ENCODE measurements at places on chromosomes 1 and 21.

DNA sequence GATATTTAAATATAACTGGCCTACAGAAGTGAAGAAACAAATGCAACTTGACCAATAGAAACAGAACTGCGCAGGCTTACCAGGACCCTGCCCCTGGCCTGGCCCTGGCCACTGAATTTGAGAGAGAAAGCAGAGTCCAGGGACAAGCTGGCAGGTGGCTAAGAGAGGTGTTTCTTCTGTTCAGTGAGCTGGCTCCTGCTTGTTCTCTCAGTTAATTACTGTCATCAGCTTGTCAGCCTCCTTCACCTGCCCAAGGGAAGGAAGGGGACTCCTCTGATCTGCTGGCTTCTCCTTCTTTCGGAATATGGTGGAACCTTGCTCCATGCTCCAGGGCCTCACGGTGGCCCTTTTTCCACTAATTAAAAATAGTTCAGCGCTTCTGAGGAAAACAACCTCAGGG is 388.4 kb downstream of the DISC1 start:
- no peak for DNase-seq

GRCh38 chr1:177833631-177834030 is 136.2 kb downstream of the SEC16B start:
- no peak for DNase-seq

DNA sequence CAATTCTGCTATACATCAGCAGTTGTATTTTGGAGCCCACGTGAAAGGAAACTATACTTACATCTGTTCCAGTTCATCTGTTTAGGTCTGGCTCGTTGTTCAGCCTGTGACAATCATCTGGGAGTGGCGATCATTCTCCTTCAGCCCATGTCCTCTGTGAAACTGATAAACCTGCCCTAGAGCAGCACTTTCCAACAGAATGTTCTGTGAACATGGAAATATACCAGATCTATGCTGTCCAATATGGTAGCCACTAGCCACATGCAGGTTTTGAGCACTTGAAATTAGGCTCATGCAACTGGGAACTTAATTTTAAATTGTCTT is 24.5 kb upstream of the COQ8A start:
- DNase-seq: no peak

DNA sequence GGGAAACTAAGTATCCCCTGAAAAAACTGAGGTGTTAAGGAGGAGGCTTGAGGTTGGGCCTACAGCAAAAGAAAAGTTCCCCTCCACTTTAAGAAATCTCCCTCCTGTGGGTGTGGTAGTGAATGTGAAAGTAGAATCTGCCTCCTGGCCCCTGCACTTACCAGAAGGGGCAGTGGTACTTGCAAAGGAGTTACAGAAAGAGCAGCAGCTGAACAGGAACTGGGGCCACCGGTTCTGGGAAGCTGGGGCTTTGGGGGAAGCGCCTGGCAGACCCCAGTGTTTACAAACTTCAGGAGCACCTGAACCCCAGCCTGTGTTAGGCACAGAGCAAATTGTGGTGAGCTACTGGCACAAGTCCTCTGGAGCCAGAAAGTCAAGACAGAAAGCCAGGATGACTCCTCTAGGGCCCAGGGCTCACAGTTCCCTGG is 250.2 kb upstream of the FGGY start:
- DNase-seq: peak; percentile 33

DNA sequence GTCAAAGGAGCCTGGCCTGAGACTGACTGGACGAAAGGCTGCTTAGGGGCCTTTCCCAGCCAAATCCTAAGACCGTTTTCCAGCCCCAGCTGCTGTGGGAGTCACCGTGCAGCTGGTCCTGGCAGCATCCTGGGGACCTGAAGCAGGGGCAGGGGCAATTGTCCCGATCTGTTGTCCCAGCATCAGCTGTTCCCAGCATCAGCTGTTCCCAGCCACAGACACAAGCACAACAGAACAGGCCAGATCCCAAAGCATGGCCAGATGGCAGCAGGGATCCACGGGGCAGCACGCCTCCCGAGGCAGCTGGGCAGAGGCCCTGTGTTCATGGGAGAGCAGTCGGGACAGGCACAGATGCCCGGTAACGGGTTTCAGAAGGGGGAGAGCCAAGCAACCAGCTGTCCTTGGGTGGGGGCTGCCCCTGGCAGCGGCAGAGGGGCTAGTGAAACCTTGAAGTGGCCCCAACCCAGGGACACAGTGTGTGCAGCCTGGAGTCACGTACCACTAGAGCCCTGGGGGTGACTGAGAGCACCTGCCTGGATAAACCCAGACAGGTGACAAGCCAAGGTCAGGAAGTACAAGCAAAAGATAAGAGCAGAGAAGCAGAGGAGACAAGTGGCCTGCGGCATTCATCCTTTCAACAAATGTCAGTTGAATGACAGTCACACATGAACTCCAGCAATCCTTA is 13.3 kb downstream of the CELA2B start:
- DNase-seq: no peak

- no peak for DNase-seq
Observed at GRCh38 chr1:209936125-209936524, 1.9 kb upstream of the SYT14 start.

GRCh38 chr21:15840406-15840805 is 110.6 kb downstream of the USP25 start:
- DNase-seq: no peak

DNA sequence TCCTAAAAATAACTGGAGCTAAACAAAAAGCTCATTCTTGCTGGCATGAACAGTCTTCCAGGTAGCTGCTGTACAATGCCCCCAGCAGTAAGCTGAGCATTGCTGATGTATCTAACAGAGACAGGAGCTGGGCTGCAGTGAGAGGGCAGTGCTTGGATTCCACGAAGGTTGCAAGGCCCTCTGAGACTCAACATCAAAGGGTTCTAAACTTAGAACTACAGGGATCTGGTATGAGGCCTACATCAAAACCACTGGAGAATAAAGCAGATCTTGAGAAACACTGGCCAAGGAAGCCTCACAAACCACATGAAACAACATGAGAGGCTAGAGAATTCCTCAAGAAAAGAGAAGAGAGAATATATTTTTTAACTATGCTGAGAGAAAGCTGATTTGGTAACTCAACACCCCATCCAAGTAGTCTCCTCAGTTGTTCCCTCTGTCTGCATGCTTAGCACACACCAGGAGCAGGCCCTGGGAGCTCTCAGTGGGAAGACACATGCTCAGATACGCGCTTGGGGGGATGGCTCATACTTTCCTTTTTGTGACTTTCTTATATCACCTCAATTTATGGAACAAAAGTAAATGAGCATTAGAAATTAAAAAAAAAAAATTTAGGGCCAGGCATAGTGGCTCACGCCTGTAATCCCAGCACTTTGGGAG is 27.7 kb downstream of the DSTYK start:
- no peak for DNase-seq

GRCh38 chr1:205703072-205703471 is 22.8 kb upstream of the SLC45A3 start:
- no peak for DNase-seq

DNA sequence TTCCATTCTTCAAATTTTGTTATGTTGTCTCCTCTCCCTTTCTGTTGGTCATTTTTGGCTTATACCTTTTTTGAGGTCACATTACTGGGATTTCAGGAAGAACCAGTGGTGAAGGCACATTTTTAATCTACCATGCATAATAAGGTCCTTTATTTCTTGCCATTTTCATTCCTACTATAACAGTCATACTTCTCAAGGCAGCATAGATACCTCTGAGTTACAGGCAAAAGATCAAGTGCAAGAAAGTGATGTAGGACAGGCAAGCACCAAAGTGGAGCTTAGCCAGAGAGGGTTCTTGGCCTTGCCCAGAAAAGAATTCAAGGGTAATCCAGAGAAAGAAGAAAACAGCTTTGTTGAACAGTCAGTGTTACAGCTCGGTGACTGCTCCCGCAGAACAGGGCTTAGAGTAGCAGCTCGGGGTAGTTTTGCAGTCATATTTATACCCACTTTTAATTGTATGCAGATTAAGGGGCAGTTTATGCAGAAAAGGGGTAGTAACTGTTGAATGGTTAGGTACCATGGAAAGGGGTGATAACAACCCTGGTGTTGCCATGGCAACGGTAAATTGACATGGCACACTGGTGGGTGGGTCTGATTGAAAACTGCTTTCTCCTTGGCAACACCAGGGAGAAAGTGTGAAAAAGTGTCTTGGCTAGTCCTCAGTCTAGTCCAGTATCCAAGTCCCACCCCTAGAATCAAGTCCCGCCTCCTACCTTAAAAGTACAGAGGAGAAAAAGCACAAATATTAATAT is 39.6 kb upstream of the DOCK7 start:
- no peak for DNase-seq

DNA sequence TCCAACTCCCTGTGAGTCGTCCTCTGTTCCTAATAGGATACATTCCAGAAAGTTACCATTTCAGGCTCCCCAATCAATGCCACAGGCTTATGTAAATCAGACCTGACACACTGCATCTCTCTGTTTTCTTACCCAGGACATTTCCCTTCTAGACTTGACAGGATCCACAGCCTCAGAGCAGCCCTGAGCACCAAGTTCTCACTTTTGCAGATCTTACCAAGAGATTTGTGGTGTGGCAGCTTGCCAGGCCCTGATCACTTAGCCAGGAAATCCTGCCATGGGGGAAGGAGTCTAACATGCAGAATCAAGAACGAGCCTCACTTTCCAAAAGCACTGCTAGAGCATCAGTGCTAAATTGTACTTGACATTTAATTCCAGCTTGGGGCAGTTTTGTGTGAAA is 202.9 kb downstream of the TBX15 start:
- DNase-seq: no peak

DNA sequence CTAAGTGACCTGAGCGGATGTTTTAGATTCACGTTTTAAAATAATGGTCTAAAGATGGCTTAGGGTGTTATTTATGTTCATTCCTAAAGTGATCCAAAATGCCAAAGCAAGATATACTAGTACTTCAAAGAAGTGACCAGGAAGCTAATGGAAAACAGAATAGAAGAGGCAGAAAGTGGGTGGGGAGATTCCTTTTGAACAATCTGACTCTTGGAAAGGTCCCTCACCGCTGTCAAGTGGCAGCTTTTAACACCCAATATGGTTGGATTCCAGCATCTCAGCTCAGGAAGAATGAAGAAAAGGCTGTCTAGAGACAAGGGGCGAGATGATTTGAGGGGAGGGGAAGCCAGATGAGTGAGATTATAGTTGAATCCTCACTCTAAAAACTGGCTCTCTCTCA is 90.3 kb downstream of the SCMH1 start:
- DNase-seq: no peak

DNA sequence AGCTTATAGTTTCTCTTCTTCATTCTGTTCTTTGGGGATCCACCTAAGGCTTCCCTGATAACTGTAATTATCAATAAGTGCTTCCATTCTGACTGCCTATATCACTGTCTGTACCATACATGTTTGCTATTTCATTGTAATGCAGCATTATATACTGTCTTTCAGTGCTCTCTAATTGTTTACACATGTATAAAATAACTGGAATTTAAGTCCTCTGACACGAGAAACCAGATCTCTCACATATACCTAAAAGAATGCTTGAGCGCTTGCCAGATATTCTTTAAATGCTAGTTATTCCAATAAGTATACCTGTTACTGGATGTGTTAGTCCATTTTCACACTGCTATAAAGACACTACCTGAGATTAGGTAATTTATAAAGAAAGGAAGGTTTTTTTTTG is 34.7 kb downstream of the CELF3 start:
- DNase-seq: no peak

DNA sequence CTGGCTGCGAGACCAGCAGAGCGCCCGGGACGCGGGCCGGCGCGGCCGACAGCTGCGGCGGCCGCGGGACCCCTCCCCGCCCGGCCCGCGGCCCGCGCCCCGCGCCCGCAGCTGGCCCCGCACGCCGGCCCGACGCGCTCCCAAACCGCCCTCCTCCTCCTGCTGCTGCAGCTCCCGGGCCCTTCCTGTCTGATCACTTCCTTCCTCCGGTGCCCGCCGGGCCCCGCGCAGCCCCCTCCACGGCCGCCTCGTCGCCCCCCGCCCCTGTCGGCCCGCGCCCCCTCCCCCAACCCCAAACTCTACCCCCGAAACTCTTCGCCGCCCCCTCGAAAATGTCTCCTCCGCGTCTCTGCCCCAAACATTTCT is 594 bp downstream of the LUZP1 start:
- peak; percentile 30 for DNase-seq

- DNase-seq: no peak
Observed at GRCh38 chr1:154104433-154105082, 50.3 kb downstream of the NUP210L start.

DNA sequence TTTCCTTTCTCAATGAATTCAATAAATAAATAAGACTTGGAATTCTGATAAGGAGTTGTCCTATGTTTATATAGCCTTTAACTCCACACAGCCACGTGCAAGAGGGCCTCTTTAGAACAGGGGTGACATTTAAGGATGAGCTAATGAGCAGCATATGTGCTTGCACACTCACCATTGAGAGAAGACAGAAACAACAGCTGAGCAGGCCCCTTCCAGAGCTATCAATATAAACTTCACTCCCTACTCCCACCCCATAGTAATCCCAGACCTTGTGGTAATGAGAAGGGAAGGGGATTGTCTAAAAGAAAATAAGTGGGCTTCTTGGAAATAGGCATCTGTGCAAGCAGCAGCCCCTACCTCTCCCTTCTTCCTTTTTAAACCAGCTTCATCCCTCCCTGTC is 176.0 kb downstream of the SEC16B start:
- DNase-seq: no peak

DNA sequence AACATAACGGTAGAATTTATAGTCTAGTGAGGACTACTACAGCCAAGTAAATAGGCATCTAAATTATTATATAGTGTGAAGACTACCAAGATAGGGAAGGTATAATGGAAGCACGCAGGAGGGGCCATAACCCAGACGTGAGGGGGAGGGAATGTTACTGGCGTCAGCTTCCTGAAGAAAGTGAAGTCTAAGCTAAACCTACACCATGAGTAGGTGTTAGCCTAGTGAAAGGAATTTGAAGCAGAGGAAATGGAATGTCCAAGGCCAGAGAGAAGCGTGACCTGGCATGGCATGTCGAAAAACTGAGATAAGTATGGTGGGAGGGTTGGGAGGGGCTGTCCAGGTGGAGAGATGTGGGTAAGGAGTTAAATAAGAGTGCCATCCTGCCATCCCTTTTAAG is 140.5 kb downstream of the SLC44A5 start:
- DNase-seq: no peak

DNA sequence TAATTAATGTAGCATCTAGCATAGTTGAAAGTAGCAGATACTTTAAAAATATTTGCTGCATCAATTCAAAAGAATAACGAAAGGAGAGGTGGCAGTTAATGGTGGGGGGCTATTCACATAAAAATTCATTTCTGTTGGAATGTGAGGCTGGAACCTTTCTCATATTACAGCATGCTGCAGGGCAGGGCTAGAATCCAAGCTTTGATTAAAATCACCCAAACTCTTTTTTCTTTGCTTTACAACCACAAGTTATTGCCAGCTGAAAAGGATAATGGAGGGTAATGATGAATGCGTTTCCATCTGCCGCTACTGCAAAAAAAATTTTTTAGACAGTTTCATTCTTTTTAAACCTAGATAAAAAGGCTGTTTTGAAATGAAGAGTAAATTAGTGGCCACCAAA is 9.8 kb downstream of the DISP1 start:
- no peak for DNase-seq

DNA sequence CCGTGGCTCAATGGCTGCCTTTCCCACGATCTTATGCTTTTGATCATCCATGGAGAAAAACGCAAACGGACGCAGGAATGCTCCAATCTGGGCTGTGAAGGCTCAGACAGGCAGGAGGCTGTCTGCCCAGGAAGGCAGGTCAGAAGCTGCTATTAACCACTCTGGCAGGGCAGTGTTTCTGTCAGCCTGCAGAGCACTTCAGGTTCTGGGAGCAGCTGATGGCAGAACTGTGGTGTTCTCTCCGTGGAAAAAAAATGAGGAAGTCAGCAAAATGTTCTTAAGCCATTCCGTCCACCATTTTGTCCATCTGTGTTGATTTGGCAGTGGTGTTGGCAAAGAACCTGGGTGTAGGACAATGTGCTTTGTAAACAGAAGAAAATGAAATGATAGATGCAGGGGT is 91.7 kb downstream of the SIM2 start:
- no peak for DNase-seq

GRCh38 chr1:18452550-18452949 is 28.2 kb upstream of the KLHDC7A start:
- no peak for DNase-seq

All from activated naive CD4-positive, alpha-beta T cell treated with Interleukin-2 at 50 U/mL for 16 hours (primary cell).